ENCODE measurements at places on chromosomes 11 and 22.

GRCh38 chr11:41660585-41660984 lies 201.1 kb upstream of the LRRC4C start:
- no peak for DNase-seq

DNA sequence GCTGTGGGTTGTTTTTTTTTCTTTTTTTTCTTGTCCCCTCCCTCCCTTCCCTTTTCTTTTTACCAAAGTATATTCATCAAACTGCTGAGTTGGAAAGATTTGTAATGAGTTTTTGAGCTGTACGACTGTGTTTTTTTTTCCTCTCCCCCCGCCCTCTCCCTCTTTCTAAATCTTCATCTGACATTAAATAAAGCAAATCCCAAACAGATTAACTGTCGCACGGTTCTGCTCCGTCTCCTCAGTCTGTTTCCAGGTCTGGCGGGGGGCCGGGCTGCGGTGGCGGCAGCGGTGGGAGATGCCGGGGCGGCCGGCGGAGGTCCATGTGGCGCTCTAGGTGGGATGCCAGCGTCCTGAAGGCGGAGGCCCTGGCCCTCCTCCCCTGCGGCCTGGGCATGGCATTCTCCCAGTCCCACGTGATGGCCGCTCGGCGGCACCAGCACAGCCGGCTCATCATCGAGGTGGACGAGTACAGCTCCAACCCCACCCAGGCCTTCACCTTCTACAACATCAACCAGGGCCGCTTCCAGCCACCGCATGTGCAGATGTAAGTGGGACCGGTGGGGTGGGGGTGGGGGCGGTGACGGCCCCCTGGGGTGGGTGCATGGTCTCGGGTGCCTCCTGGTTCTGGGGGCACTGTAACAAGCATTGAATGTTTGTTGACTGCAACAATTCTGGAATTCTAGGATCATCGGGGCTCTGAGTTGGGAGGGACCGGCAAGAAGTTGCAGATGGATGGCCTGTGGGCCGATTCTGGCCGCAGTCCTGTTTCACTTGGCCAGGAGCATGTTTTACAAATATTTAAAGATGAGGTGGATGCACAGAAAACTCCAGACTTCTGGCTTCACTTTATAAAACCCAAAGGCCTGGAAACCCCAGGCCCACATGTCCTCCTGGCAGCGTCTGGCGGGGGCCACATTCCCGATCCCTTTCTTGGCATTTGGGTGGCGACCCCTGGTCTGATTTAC lies 13.1 kb downstream of the MPPED1 start:
- no peak for DNase-seq

- DNase-seq = no peak
Measured at GRCh38 chr22:25694196-25694907, 47.6 kb upstream of the MYO18B start.

GRCh38 chr11:58637371-58637770 lies 14.9 kb downstream of the CNTF start:
- no peak for DNase-seq

DNA sequence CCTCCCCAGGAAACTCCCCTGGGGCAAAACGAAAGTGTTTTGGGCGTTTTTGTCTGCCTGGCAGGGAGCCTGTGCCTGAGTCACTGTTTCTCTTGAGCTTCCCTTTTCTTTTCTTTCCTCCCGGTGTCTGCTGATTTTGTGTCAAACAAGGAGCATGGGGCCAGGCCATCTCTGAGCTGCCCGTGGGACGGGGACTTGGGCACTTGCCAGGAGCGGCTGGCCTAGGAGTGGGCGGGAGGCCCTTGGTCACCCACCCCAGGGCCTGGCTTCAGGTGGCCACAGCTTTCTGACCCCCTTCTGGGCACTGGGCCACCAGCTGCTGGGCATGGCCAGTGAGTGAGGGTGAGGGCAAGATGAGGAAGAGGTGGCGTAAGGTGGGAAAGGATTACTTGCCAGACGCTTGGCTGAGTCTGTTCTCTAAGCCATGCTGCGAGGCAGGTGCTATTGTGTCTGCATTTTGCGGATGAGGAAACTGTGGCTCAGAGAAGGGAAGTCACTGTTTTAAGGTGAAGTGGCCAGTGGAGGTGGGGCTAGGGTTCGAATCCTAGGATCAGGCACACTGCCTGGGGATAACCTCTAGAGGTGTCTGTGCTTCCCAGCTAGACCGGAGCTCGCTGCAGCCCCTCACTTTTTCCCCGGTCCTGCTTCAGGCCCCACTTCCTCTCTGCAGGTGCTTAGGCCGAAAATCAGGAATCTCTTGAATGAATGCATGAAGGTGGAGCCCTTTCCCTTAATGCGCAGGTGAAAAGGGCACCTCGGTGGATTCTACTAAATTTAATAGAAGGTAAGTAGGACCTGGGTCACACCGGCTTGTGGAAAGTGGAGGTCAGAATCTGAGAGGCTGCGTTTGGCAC lies 7.8 kb upstream of the NFAM1 start:
- peak; percentile 60 for DNase-seq

DNA sequence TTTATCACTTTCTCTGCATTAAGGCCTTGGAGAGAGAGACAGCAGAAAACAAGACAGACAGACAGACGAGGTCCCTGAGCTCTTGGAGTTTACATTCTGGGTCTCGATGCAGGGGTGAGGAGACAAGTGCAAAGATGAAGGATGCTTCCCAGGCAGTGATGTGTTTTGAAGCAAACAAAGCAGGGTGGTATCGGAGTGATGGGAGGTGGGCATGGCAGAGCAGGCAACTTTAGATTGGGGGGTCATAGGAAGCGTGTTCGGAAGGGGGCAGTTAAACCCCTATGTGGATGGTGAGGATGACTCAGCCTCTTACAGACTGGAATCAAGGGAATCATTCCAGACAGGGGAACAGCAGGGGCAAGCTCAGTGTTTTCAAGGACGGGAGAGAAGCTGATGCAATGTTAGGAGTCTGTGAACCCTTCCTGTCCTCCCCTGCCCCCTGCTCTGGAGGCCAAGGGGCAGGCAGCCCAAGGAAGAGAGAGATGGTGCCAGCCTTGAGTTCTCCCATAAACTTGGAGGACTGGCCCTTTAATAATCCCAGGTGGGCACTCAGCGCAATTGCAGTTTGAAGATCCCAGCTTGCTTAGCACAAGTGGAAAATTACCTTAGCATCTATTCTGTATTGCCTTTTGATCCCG lies 180.2 kb downstream of the CHST1 start:
- DNase-seq = no peak

- DNase-seq = no peak
Measured at GRCh38 chr11:102553835-102554282, 23.3 kb upstream of the MMP7 start.

- DNase-seq = no peak
Measured at GRCh38 chr11:109958821-109959166, 134.4 kb upstream of the ZC3H12C start.

DNA sequence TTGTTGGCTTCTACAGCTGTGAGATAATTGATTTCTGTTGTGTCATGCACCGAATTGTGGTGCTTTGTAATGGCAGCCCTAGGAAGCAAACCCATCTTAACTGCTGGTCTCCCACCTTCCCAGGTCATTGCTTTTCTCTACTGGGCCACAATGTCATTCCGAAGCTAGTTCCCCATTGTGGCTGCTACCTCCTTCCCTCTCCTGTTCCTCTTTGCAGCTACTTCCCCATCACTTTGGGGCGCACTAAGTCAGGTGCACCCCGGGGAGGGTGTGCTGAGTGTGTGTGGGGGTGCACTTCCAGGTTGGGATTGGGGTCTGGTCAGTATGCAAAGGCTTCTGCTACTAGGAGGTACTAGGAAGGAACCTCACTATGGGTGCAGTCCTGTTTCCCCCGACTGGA lies 109.3 kb downstream of the ST3GAL4 start:
- DNase-seq = no peak

DNA sequence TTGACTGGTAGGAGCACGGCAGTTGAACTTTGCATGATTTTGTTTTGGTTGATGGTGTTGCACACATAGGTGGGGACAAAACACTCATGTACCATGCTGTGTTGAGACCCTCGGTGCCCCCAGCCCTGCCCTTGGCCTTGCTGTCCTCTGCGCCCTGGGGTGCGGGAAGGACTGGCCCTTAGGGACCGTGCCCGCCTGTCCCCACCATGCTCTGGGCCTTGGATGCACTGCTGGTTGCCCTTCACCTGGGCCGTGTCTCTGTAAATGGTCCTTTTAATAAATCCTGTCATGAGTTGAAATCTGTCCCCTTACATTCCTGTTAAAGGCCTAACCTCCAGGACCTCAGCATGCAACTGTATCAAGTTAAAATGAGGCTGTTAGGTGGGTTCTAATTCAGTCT lies 102.3 kb upstream of the ANO1 start:
- DNase-seq = no peak

DNA sequence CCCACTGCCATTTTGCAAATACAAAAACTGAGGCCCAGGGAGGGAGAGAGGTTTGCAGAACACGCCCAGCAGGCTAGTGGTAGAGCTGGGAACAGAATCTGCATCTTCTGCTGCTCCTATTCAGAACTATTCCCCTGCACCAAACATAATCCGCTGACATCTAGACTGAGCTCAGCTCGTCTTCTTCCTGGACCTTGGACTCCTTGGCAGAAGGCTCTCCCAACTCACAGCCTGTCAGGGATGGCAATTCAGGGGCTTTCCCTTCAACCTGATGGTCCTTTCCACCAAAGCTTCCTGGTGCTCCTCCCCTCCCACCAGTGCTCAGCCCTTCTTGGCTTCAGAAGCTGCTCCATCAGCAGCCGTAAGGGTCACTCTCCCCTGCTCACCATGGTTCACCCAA lies 9.5 kb upstream of the NPAS4 start:
- DNase-seq = no peak

GRCh38 chr11:25423436-25424199 lies 908.3 kb upstream of the ANO3 start:
- DNase-seq = no peak

GRCh38 chr11:130115218-130115617 lies 44.4 kb upstream of the ST14 start:
- DNase-seq = peak; percentile 34

DNA sequence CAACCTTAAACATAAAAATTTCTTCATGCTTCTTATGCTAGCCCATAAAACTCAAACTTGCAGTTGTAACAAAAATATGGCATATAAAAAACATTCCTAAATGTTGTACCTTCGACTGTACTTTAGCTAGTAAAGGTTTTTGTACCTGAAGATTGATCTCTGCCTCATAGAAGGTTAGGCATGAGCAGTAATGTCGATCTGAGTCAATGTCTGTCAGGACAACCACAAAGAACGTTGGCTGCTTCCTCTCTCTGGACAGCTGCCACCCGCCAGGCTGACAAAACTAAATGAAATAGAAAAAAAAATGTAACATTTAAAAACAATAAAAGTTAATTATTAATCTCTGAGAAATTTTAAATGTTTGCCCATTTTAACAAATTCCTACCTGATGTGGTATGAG lies 251.3 kb downstream of the SBF2 start:
- DNase-seq = no peak

DNA sequence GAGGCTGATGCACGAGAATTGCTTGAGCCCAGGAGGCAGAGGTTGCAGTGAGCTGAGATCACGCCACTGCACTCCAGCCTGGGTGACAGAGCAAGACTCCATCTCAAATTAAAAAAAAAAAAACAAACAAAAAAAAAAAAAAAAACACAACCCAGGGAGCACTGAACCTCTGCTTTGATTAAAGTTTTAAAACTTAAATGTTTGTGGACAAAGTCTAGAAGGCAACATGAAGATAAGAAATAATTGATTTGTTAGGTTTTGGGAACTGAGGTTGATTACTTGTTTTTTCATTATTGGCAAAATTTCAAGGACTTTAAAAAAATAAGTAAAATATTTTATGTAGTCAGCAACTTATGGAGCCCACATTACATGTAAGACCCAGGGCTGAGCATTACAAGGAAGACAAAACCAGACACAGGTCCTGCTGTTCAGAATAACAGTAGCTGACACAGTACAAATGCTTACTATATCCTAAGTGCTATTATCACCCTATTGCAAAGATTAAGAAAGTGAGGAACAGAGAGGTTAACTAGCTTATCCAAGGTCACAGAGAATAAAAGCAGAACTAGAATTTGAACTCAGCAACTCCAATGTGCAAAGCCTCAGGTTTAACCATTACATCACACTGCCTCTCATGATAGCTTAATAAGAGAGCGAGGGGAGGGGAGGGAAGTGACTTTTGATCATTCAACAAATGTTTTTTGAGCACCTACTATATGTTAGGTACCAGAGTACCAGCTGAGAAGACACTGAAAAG lies 2.3 kb upstream of the CRY2 start:
- no peak for DNase-seq

GRCh38 chr11:132784441-132784840 lies 747.9 kb downstream of the OPCML start:
- DNase-seq = peak; percentile 23

DNA sequence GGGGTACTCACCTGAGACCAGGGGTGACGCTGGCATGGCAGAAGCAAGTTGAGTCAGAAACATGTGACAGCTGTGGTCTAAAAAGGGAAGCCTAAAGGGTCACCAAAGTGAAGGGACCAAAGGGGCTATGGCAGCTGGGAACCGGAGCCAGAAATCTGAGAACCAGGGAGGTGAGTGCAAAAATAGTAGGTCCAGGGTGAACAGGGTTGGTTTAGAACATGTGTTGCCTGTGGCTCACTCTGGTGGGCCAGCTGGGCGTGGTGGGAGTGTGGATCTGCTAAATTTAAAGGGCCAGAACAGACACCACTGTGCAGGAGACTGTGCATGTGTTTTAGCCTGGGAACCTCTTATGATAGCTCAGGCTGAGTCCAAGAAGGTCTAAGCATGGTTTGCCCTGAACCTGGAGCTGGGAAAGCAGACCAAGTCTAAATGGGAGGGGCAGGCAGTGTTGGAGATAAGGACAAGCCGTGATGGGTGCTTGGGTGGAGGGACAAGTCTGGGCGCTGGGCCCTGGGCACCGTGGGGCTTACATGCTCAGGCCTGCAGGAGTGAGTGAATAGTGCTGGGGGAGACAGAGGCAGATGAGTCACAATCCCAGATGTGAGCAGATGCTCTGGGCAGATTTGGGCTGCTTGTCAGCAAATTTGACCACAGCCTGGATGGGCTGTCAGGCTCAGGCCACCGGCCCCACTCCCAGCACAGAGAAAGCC lies 41.4 kb upstream of the ZBED5 start:
- peak; percentile 20 for DNase-seq

DNA sequence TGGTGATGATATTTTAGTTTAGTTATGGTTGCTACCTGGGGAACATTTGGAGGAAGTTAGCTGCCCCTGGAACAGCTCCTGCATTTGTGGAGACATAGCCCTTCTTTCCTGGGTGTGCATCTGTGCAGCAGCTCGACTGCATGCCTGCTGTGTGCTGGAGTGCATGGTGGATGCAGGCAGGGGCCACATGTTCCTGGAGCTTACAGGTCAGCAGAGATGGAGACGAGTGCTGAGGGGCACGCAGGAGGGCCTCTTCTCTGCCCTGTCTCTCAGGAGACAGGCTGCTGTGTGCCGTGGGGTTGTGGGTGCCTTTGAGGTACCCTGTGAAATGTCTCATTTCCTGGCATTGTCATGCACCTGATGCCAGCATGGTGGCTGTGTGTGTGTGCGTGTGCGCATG lies 87.5 kb downstream of the TBC1D22A start:
- no peak for DNase-seq

GRCh38 chr11:74672956-74673692 lies 58.1 kb downstream of the CHRDL2 start:
- DNase-seq = peak; percentile 88

DNA sequence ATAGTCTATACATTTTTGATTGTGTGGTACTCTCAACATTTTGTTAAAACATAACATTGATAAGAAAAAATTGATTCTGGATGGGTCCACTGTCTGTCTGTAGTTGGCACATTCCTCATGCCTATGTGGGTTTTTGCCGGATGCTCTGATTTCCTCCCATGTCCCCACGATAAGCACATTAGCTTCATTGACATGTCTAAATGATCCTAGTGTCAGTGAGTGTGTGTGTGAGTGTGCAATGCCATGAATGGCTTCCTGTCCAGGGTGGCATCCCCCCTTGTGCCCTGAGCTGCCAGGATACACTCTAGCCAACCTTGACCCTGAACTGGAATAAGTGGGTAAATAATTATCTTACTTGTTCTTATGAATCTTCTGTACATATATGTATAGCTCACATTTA lies 5.4 kb downstream of the SFI1 start:
- no peak for DNase-seq
